GM04503 (cell line): ENCODE measurements at places on chromosomes 4 and X.

DNA sequence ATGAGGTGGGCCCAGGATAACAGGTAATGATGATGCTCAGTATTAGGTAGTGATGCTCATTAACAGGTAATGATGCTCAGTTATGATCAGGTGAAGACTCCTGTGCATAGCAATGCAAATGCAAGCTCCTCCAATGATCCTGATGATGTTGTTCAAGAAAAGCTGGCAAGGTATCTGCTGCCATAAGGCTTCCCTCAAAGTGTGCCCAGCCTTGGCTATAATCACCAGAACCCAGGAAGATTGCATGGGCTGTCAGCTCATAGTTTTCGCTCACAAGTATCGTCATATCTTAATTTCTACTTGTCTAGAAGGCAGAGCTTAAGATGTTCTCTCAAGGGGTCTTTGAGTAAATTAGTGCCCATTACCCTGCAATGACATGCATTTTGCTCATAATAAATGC, 366.2 kb upstream of the CLNK start:
- no peak for DNase-seq

DNA sequence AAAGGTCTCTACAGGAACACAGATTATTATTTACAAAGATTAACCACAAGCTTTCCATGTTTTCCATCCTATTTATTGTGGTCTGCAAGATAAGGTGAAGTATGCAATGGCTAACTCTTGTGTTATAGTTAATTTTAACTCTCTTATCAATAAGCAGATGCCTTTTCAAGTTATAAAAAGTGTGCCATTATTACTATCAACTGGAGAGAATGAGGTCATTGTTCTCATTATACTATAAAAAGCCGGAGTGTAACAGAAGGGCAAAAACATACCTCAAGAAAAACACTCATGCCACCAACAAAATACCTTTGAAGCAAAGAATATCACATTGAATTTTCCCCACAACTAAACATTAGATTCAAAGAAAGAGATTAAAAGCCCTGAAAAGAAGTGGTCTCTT, 52.0 kb upstream of the SORBS2 start:
- DNase-seq: no peak

GRCh38 chrX:5474282-5474681, 754.4 kb downstream of the NLGN4X start:
- no peak for DNase-seq

DNA sequence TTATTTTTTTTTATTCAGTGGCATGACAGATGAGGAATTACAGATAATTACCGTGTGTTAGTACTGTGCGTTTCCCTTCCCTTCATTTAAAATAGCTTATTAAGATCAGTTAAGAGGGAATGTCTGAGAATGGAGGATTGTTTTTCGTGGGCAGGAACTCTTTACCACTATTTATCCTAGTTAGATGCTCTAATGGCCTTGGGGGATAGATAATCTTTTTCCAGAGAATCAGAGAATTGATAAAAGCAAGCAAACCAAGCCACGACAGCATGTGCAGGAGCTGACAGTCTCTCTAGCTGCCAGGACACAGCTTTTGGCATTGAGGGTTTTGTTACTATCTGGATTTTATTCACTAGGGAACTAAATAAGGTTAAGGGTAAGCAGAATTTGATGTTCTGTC, 128.7 kb downstream of the DCLK2 start:
- DNase-seq: no peak

- peak; percentile 57 for DNase-seq
Observed at GRCh38 chrX:104315555-104315954, 60.8 kb upstream of the ESX1 start.

- DNase-seq: no peak
Observed at GRCh38 chrX:139825618-139826017, 107.2 kb downstream of the ATP11C start.

DNA sequence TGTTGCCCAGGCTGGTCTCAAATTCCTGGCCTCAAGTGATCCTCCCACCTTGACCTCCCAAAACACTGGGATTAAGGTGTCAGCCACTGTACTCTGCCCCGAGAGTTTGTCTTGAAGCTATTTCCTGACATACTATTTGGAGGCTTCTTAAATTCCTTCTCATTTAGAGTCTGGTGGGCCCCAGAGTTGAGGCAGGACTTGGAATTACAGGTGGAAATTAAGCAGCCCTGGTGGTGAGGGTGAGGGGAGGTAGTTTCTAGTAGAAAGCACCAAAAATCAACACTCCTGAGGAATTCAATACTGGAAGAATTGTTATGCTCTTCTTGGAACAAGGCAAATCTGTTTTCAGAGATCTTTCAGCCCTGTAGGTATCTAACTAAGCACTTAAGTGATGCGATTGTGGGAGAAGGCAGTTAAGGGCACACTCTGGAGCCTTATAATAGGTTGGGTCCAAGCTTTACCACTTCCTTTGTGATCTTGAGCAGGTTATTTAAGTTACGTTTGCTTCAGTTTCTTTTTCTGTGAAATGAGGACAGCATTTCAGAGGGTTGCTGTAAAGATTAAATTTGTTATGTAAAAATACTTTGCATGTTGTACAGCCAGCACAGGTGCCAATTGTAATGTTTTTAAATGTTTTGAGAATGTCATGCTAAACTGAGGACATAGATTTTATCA, 200.7 kb downstream of the SOWAHB start:
- no peak for DNase-seq

DNA sequence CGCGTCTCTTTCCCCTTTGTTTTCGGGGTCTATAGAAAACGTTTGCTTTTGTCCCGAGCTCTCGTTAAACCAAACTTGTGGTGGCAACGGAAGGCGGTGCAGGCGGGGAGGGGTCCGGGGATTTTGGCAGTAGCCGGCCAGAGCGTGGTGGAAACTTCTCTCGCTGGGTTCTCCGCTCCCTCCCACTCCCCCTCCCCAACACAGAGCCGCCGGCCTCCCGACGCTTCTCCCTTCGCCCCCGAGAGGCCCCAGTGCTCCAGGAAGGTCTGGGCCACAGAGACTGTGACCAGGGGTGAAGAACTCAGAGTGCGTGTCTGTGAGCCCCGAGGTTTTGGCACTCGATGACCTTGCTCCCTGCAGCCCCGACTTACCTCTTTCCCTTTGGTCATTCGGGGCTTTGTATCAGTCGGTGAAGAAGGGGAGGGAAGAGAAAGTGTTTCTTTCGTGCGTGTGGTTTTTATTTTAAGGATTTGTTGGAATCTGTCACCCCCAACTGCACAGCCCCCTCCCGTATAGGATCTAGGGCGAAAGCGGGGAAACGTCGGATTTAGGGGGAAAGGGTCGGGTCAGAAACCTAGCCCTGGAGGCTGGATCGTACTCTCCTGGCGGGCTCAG, 9.0 kb upstream of the BCOR start:
- DNase-seq: no peak

- DNase-seq: no peak
Observed at GRCh38 chrX:149145845-149146285, 359.2 kb downstream of the IDS start.

- DNase-seq: no peak
Observed at GRCh38 chr4:173318240-173318639, 15.9 kb downstream of the HMGB2 start.

- DNase-seq: no peak
Observed at GRCh38 chrX:17705211-17705610, 32.1 kb upstream of the SCML1 start.
